ENCODE measurements at places on chromosomes 2 and 18. TPM values are rescaled to one million over a fixed set of nuclear protein-coding genes. Genes with fewer than 3 reads are reported as not detected.

FAM228A gene
- total RNA-seq = not detected

CNPPD1 gene
- 38.7 TPM for total RNA-seq

DNA sequence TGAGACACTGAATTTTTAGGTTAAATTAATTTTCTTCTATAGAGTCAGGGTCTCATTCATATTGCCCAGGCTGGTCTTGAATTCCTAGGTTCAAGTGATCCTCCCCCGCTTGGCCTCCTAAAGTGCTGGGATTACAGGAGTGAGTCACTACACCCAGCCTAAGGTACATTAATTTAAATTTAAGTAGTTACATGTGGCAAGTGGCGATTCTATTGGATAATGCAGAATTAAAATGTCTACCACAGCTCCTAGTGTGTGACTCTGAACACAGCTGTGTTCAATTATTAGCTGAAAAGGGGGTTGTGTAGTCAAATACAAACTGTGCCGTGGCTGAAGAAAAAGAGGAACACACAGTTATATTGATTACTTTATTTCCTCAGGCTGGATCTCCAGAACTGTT is 2.2 kb upstream of the CAD start:
- no peak for DNase-seq

- DNase-seq = no peak
Observed at GRCh38 chr2:197372592-197372991, 62.0 kb upstream of the ANKRD44 start.

- no peak for DNase-seq
Observed at GRCh38 chr18:59607078-59607379, 90.2 kb downstream of the CCBE1 start.

DNA sequence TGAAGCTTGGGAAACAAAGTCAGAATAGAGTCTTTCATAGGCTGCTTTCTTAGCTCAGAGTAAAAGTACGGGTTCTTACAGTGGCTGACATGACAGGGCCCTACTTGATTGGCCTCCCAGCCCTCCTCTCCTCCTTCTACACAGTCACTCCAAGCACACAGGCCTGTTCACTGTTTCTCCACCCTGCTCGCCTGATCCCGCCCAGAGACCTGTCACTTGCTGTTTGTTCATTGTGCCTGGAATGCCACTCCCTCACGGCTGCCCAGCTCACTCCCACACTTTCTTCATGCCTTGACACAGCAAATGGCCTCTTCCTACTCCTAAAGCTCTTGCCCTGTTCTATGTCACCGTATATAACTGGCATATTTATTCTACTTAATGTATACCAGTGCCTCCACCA is 104.8 kb downstream of the MAP4K4 start:
- DNase-seq = no peak

GRCh38 chr2:189150033-189150432 is 29.5 kb downstream of the COL5A2 start:
- DNase-seq = no peak

DNA sequence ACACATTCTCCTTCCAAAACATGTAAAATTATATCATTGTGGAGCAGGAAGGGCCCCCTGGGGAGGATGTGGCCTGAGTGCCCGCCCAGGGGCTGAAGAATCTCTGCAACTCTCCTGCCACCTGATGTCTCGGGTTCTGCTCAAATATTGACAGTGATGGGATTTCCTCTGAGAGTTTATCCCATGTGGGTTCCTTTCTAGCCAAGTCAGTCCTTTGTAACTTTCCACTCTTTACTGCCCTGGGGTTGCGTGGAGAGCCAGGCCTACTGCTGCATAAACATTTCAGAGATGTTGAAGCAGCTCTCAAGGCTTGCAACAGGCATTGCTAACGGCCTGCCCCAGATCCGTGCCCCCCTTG is 4.0 kb upstream of the RAB17 start:
- no peak for DNase-seq

- DNase-seq = no peak
Observed at GRCh38 chr2:134636714-134637113, 82.1 kb downstream of the TMEM163 start.

DNA sequence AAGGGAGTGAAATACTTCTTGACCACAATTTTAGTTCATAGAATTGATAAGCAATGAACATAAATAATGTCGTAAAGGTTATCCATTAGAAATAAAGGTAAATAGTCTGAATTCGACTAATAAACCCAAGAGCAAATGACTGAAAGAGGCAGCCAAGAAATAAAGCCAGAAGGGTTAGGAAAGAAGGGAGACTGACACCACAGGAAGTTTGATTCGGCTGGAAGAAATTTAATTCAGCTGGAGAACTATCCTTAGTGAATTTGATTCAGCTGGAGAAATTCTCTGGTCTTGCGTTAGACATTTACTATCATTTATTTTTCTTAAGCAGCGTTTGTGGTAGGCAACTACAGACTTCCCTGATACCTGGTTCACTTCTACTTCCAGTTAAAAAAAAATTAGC is 429.6 kb downstream of the PID1 start:
- no peak for DNase-seq

DNA sequence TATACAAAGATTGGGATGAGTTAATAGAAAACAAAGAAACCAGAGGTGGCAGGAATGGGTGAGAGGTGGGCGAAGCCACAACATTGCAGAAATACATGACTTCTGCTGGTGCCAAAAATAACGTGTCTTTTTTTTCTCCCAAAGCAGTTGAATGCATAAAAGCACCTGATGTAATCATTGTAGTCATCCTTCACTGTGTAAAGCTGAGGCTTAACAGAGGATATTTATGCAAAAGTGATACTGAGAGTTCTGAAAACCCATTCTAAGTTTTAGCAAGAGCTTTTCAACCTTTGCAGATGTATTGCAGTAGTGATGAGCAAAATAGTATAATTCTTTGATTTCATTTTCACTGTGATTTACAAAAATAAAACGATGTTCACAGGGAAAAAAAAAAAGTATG is 173.0 kb downstream of the PTGR3 start:
- no peak for DNase-seq

DNA sequence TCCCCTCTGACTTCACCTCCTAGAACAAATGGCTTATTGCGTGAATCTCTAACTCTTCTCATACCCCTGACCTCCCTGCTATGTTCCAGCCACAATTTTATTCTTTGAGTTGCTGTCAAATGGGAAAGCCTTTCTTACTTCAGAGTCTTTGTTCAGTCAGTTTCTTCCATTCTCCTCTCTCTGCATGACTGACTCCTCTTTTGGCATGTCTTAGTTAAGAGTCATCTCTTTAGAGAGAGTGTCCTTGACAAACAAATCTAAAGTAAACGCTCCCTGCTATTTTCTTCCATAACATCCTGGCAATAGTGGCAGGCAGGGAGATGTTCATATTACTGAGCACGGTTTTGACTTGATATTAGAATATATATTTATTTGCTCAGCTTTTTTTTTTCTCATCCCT is 170.7 kb upstream of the ERBB4 start:
- DNase-seq = no peak

- no peak for DNase-seq
Observed at GRCh38 chr2:218261423-218262236, 815 bp downstream of the GPBAR1 start.

DNA sequence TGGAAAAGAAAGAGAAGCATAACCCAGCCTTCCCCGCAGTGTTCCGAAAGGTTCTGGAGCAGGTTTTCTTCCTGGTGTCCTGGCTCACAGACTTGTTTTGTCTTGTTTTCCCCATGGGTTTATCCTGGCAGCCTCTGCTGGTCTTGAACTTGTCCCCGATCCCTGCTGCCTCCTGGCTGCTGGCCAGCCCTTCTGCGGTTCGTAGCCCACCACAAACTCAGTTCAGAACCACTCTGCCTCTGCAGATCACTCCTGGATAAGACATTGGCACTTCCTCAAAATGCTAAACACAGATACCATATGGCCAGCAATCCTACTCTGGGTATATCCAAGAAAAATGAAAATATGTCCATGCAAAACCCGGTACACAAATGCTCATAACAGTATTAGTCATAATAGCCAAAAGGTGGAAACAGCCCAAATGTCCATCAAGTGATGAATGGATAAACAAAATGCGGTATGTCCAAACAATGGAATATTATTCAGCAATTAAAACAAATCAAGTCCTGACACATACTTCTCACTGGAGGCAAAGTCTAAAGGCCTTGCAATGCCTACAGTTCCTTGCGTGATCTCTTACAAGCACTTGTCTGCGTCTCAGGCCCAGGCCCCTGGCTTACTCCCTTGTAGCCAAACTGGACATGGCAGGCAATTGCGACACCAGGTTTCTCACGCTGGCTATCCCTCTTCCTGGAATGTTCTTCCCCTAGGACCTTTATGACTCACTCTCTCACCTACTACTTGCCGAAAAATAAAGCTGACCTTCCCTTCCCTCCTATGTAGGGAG is 28.0 kb upstream of the ARHGEF4 start:
- no peak for DNase-seq

DNA sequence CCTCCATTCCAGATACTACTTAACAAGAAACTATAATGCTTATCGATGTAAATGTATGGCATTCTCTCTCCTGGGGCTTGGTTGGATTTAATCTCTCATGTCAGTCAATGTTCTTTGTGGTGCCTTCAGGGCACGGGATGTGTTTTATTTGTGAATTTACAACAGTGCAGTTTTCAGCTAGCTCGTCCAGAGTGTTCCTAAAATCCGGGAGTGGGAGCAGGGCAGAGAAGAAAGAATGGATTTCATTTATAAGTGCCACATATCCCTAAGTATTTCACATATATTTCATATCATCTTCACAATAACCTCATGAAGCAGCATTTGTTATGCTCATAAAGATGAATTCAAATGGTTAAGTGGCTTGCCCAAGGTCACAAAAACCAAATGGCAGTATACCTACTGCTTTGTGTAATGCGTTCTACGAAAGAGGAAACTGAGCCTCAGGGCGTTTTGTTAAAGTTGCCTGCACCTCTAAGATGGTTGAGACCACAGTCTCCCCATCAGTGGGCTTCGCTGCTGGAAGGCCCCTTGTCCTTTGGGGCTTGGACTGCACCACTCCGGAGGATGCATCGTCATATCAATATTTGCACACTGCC is 134.7 kb upstream of the MGAT5 start:
- no peak for DNase-seq

- peak; percentile 66 for DNase-seq
Observed at GRCh38 chr2:207166349-207167098, 776 bp upstream of the KLF7 start.

- DNase-seq = no peak
Observed at GRCh38 chr18:75204269-75204731, 4.6 kb downstream of the PTGR3 start.

GRCh38 chr2:219344751-219345430 is 12.3 kb upstream of the RESP18 start:
- no peak for DNase-seq

DNA sequence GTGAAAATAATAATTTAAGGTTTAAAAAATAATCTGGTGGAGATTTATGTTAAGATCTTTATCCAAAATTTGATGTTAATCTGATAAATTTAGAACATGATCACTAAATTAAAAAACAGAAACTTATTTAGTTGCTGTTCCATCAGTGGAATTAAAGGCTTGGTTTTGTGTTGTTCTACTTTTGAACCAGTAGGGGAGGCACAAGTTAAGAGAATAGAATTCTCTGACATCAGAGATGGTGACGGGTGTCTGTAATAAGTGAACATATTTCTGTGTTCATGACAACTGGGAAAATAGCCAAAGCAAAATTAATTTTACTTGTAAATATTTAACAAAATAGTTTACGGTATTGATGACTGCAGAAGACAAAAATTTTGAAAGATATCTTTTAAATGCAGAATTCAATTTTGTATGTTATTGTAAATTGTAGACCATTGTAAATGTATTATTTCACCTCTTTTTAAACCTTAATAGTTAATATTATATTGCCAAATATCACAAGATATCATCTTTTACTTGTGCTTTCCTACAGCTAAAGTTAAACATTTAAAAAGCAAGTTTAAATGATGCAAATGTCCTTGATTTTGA is 106.0 kb downstream of the UBR3 start:
- DNase-seq = no peak

GRCh38 chr2:112259509-112260294 is 4.9 kb upstream of the ZC3H8 start:
- peak; percentile 92 for DNase-seq

DNA sequence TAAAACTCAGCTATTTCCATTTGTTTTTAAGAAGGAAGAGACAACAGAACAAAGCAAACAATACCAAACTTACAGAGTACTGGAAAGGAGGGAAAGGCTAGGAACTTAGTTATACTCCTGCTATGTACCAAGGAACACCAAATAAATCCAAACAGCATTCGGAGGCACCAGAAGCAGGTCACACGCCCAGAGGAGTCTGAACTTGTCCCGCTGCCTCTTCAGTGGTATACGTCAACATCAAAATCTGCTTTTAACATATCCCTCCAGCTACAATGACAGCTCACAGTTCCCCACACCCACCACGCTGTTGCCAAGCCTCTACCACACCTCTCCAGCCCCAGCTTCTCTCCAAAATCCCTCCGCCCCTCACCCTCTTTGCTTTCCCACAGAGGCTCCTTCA is 17.3 kb downstream of the C2orf76 start:
- no peak for DNase-seq

DNA sequence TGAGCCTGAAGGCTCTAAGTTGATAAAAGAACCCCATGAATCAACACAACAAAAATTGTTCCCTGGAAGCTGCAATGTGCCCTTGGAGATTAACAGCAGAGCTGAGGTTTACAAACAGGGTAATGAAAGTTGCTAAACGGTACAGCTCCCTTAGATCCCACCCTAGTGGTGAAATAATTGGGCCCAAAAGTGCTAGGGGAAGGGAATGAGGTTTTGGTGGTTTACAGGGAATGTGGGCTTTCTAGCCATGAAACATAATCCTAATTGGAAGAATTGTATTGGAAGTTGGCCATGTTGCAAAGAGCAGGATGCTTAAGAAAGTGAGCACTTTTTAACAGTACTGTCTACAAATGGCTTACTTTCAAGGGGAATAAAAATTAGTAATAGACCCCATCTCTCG is 180.2 kb upstream of the SMIM21 start:
- DNase-seq = no peak

GRCh38 chr2:32755666-32756065 is 127.8 kb downstream of the TTC27 start:
- DNase-seq = no peak

DNA sequence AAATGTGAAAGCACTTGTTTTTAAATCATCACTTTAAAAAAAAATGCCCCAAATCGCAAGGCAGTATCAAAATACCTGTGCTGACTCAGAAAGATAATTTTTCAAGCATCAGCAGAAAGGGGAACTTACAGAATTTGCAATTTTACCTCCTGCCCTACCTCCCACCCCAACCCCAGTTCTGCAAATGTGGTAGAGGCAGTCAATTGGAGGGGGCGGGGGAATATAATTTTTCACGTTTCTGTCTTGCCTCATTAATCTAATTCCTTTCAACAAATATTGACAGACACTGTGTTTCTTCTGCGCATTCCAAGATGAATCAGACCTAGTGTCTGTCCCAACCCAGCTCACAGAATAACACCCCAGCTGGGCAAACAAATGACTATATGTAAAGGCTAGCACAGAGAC is 76.8 kb downstream of the ALPK2 start:
- DNase-seq = peak; percentile 45

DNA sequence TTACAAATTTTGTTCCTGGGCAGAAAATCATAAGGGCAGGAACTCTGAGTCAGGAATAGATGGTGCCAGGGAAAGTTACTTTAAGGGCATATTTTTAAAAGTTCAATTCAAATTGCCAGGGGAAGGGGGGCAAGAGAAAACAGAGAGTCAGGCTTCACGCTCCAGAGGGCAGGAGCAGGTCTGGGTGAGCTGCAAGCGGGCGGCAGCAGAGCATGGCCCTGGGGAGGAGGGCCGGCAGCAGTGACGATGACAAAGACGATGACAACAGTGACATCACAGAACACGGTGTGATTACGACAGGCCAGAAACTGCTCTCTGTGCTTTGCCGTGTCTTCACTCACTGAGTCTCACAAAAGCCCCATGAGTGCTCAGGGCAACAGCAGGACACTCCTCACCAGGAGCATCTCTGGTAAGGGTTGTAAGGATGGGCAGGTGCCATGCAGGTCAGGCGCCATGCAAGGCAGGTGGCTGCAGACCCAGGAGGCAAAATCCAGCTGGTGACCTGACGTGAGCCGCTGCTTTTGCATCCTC is 23.3 kb downstream of the CHST10 start:
- DNase-seq = no peak

Measured in activated CD8-positive, alpha-beta T cell treated with anti-CD3 and anti-CD28 coated beads for 36 hours (primary cell).